Stimulated activated CD8-positive, alpha-beta memory T cell treated with anti-CD3 and anti-CD28 coated beads, Interleukin-15, amount 100 ng/mL, for 1 hour (primary cell): ENCODE measurements at places on chromosomes 12 and 14.
A peak's percentile ranks its signal among the peaks of the same experiment; 100 is the strongest.

DNA sequence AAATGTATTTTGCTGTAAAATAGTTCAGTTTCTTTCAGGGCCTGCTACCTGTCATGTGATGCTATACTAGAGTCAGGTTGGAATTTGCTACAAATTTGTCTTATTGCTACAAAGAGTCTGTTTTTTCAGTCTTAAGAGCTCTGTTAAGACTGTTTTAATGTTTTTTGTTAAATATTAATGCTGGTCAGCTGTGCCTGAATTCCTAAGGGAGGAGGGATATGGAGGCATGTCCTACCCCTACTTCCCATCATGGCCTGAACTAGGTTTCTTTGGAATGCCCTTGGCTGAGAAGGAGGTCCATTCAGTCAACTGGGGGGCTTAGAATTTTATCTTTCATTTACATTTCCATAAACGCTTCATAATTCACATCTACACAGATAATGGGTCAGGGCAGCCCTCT, 30.0 kb downstream of the IQSEC3 start:
- no peak for DNase-seq

GRCh38 chr14:49989966-49990365, 97.1 kb downstream of the ARF6 start:
- no peak for DNase-seq

DNA sequence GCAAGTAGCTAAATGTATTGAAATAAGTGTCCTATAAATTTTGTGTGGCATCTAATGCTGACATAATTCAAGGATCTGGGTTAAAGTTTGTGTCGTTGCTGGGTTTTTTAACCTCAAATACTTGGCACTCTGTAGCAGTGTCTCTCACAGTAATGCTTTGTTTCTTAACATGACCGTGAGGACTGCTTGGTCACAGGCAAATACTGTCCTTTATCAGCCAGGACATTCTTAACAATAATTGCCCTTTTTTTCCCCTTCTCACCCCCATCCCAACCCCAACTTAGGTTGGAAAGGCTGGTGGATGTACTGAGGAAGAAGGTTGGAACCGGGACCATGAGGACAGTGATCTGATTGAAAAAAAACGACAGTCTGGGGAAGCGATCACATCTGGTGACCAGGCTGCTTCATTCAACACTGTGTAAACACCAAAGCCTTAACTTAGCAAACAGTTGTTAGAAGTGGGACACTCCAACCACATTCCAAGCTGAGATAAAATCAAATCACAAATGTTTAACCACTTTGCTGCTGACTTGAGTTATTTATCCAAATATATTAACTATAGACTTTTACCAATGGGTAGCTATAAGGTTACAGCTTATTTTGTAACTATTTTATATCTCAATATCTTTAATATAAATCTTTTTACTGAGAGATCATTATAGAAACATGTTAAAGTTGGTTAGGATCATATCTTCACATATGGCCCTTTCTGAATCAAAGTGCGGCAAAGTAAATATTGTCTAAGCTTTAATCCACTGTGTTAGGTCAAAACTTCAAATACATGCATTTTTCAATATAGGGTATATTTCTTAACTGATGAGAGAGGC, 48.2 kb downstream of the FOXA1 start:
- DNase-seq: no peak

DNA sequence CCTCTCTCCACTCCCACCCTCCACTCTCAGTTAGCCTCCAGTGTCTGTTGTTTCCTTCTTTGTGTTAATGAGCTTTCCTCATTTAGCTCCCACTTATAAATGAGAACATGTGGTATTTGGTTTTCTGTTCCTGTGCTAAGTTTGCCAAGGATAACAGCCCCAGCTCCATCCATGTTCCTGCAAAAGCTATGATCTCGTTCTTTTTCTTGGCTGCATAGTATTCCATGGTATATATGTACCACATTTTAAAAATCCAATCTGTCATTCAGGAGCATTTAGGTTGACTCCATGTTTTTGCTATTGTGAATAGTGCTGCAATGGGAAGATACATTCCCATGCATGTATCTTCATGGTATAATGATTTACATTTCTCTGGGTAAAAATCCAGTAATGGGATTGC, 2.8 kb upstream of the WASHC4 start:
- no peak for DNase-seq

DNA sequence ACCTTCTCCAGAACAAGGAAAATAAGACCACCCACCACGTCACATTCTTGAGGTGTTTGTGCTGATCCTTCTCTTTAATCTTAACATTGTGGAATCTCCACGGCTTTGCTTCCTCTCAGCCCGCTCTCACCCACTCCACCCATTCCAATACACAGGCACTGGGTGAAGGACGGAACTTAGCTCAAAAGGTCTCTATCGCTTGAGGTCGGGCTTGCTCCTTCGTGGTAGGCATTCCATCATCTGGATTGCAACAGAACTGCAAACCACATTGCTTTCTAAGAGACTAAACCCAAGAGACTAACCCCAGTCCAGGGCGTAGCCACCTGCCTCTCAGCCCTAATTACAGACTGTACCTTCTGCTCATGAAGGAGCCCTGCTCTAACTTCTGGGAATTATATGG, 24.0 kb upstream of the MDM2 start:
- DNase-seq: no peak

DNA sequence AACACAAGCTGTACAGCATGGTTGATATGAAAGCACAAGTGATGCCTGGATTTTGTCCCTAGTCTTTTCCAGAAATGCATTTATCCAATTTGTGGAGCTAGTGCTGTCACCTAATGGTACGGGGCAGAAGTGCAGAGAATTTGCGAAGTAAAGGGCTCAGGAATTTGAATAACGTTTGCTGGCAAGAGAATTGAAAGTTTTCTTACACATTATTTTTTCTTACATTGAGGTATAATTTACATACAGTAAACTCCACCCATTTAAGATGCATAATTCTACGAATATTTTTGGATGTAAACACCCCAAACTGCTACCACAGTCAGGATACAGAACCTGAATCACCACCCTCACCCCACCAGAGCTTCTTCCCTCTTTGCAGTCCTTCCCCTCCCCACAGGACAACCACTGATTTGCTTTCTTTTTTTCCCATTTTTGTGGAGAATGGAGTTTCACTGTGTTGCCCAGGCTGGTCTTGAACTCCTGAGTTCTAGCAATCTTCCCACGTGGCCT, 3.5 kb downstream of the AICDA start:
- no peak for DNase-seq

GRCh38 chr14:75769047-75769685, 108.1 kb downstream of the TTLL5 start:
- DNase-seq: no peak

GRCh38 chr14:51979088-51979709, 10.1 kb upstream of the RTRAF start:
- peak; percentile 79 for DNase-seq

GRCh38 chr12:27747111-27747820, 32.8 kb upstream of the KLHL42 start:
- DNase-seq: no peak

DNA sequence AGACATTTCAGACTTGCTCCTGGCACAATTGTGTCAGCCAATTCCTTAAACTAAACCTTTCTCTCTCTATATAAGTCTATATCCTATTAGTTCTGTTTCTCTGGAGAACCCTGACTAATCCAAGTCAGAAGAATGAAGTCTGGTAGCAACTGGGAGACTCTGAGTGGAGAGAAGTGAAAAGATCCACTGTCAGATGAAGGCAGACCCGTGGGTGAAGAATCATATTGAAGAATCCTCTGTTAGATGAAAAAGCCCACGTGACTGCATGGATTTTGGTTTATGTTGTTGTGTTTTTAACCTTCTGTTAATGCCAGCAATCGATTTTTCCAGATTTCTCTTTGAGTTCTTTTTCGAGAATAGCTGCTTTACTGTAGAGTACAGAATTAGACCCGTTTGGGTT, 29.5 kb upstream of the APOLD1 start:
- DNase-seq: no peak

- no peak for DNase-seq
Observed at GRCh38 chr12:112546339-112546738, 127.6 kb downstream of the PTPN11 start.

DNA sequence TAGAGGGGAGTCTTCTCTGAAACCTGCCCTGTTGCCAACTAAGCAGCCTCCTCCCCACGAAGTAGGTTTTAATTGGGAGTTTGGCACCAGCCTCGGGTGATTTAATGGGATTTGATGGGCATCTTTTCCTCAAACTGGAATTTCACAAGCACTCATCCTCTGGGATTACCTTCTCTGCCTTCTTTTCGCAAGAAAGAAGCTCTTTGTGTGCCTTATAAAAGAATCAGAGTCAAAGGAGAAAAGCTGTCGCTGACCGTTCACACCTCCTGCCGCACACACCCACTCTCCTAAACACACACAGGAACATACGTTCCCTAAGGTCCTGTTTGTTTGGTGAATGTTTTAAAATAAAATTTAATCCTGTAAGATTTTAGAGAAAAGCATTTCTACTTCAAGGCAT, 84.0 kb downstream of the PRMT8 start:
- no peak for DNase-seq

DNA sequence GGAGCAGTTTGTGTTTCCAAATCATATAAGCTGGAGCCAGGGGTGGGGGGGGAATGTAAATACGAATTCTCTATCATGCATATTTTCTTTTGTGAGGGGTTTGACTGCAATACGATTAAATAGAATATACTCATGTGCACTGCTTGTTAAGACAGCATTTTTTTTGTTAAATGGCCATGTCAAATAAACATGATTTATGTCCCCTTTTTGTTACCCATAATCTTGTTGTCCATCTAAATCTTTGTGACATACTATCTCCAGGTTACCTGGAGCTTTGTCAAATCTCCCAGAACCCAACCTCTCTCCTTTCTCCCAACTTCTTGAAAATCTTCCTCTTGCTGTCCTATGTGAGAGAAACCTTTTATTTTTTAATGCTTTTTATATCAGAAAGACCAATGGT, 233.1 kb downstream of the SLC25A21 start:
- DNase-seq: no peak

DNA sequence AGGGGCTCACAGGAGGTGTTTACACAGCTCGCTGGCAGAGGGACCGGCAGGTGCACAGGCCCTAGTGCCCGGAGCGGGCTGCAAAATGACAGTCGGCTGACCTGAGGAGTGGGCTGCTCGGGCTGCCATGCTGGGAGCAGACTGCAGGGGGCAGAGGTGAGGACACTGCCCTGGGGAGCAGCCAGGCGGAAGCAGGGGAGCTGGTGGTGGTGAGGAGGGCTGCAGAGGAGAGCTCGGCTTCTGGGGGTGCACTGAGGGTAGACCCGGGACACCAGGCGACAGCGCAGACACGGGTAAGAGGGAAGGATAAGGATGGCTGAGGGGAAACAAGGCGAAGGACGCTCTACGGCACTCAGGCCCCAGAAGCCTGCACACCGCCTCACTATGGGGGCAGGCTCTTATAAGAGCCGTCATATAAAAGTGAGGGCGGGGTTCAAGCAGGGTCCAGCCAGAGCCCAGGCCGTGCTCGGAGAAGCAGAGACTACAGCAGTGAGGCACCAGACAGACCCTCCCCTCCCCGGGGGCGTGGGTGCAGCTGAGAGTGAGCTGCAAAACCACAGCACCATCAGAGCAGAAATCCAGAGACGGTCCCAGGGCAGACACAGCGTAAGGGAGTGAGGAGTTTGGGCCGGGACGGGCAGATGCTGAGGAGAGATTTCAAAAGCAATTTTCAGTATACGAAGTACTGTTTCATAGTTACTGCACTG, 62.5 kb downstream of the CCDC88C start:
- no peak for DNase-seq
